Esophagus squamous epithelium (tissue), 5 donors: ENCODE measurements at places on chromosomes 12 and 14.

DNA sequence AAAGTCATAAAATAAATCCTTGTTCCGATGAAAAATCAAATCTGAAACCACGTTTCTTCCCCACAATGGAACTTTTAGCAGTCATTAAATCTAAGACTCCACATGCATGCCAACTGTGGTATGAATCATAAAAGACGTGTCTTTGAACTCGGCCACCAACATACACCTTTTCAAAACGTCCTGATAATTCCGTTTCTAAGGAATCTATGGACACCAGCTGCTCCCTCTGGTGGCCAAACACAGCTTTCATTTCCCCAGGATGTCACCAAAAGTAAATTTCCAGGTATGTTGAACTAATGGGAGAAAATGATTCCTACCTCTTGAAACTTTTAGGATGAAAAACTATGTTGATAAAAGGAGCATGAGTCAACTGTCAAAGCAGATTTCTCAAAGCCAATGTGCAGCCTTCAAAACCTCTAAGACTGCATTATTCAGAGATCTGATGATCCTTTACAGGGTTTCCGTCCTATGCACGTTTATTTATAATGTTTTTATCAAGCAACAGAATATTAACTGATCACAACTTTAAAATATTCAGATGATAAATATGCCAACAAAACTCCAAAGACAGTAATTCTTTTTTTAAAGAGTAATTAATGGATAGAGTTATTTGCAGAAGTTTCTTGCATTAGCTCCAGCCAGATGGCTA is 96.2 kb downstream of the CIT start:
- no peaks in the 10 kb centered on the region for H3K36me3 ChIP-seq
- H3K4me3 ChIP-seq, result no peak overlapping the region
- H3K4me1 ChIP-seq, result no peaks in the 10 kb centered on the region

- no peak overlapping the region for H3K27ac ChIP-seq
- H3K36me3 ChIP-seq, result no peaks in the 10 kb centered on the region
- no peaks in the 10 kb centered on the region for H3K4me1 ChIP-seq
- no peaks in the 10 kb centered on the region for H3K27me3 ChIP-seq
- no peak for DNase-seq
Measured at GRCh38 chr12:119940897-119941296, 48.1 kb upstream of the BICDL1 start.

DNA sequence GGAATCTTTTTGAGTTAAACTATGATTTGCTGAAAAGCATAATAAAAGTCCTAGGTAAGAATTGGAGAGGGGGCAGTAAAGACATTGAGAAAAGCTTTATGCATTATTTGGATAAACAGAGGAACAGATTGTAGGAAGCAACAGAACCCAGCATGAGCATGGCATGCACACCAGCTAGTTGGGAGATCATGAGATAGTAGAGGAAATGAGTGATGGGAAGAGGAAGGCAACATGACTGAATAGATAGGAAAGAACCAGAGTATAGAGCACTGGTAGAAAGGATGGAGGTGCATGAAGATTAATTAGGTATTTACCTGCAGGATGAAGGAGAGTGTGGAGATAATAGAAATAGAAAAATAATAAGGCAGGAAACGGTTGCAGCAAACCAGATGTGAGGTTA is 248.5 kb upstream of the LMO3 start:
- H3K27ac ChIP-seq, result no peak overlapping the region
- no peak for DNase-seq
- no peak overlapping the region for H3K4me3 ChIP-seq
- no peaks in the 10 kb centered on the region for H3K27me3 ChIP-seq

DNA sequence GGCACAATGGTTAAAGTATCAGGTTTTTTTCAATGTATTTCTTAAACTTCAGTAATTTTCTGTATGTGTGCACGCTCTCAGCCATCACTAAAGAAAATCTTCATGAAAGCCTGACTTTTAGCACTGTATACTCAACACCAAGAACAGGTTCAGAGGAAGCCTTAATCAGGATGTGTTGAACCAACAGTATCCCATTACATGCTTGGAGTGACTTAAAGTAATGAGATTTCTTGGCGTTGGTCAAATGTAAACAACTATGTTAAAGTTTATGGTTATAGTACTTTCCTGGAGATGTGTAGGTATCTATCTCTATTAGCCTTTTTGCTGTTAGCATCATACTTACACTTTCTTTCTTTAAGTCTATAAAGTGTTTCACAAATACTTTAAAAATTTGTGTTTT is 335.0 kb downstream of the CCER1 start:
- no peak for DNase-seq
- H3K4me1 ChIP-seq, result peaks cover 9% of the 10 kb centered on the region
- H3K27ac ChIP-seq, result no peak overlapping the region
- H3K27me3 ChIP-seq, result no peaks in the 10 kb centered on the region
- no peaks in the 10 kb centered on the region for H3K36me3 ChIP-seq

DNA sequence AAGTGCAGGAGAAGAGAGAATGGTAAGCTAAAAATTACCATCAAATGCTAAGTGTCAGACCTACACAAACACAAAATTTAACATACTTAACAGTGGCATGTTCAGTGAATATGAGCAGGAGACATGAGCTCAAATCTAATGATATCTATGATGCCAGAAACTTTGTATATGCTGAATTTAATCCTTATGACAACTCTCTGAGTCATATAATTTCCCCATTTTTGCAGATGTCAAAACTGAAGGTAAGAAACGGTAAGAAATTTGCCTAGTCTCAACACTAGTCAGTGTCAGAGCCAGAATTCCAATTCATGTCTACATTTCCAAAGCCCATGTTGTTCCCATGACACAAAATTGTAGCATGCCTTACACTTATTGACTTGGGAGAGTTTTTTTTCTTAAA is 375.8 kb downstream of the APAF1 start:
- no peak overlapping the region for H3K4me3 ChIP-seq
- H3K27ac ChIP-seq, result no peak overlapping the region
- no peaks in the 10 kb centered on the region for H3K4me1 ChIP-seq

DNA sequence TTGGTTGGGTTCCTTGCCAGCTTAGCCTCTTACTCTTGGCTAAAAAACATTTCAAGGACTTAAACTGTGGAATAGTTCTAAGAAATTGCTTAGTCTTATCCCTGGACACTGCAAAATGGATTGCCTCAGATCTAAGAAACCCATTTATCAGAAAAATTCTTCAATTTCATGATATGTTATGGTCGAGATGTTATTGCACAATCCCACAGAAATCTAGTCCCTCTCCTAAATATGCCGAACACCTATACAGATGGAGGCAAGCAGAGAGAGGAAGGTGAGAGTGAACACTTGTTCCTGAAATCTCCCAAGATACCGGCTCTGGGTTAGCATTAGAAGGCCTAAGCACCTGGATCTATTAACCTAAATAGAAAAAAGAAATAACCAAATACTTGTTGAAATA is 267.2 kb downstream of the PAWR start:
- DNase-seq, result no peak
- no peak overlapping the region for H3K4me3 ChIP-seq
- no peaks in the 10 kb centered on the region for H3K27me3 ChIP-seq
- peaks cover 77% of the 10 kb centered on the region for H3K4me1 ChIP-seq

GRCh38 chr14:24289649-24290280 is 9.8 kb downstream of the DHRS1 start:
- DNase-seq, result no peak
- peaks cover 28% of the 10 kb centered on the region for H3K4me1 ChIP-seq
- no peaks in the 10 kb centered on the region for H3K27me3 ChIP-seq
- no peak overlapping the region for H3K27ac ChIP-seq

DNA sequence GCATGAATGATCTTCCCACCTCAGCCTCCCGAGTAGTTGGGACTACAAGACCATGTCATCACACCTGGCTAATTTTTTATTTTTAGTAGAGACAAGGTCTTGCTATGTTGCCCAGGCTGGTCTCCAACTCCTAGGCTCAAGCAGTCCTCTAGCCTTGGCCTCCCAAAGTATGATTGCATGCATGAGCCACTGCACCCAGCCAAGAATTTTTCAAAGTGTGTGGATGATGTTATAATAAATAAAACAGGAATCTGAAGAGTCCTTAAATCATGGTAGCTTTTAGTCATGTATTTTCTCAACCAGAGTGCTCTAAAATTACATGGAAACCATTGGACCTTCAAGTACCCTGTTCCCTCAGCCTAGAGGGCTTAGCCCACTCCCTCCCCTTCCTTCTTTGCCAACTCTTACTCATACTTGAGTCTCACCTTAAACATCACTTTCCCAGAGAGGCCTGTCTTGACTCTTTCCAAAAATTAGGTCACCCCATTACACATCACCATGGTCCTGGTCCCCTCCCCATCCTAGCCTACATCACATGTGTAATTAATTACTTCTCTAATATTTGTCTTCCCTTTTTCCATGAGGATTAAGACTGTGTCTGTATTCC is 52.2 kb upstream of the BICDL1 start:
- H3K36me3 ChIP-seq, result no peaks in the 10 kb centered on the region
- no peak for DNase-seq
- H3K4me3 ChIP-seq, result no peak overlapping the region
- H3K27me3 ChIP-seq, result no peaks in the 10 kb centered on the region

DNA sequence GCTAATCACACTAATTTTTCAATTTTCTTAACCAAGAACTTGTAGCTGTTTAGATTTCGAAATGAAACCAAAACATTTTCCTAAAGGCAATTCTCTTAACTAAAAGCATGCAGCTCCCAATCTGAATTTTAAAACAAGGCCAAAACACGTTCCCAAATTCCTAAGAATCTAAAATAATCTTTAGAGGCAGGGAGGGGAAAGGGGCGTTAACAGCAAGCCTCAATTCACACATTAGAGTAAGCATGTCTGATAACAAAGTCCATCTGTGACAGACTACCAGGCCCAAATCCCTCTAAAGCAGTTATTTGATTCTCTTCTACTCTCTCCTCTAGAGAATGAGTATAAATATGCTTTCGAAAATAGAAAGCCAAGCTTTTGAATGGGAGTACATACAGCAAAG is 754 bp downstream of the ATG14 start:
- peak overlapping the region; percentile 98 for H3K4me3 ChIP-seq
- no peak for DNase-seq
- H3K36me3 ChIP-seq, result no peaks in the 10 kb centered on the region
- H3K27ac ChIP-seq, result peak overlapping the region; percentile 91
- H3K4me1 ChIP-seq, result no peaks in the 10 kb centered on the region
- no peaks in the 10 kb centered on the region for H3K27me3 ChIP-seq

DNA sequence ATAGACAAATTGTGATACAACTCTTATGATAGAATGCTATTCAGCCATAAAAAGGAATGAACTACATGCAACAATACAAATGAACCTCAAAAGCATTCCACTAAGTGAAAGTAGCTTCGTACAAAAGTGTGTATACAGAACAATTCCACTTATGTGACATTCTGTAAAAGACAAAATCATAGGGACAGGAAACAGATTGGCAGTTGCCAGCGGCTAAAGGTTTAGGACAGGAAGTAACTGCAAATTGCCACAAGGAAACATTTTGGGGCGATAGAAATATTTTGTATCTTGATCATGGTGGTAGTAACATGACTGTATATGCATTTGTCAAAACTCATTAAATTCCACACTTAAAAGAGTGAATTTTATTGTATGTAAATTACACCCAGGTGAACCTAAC is 113.4 kb downstream of the CAPZA3 start:
- no peak for DNase-seq
- H3K4me3 ChIP-seq, result no peak overlapping the region
- no peak overlapping the region for H3K27ac ChIP-seq
- peaks cover 3% of the 10 kb centered on the region for H3K4me1 ChIP-seq

DNA sequence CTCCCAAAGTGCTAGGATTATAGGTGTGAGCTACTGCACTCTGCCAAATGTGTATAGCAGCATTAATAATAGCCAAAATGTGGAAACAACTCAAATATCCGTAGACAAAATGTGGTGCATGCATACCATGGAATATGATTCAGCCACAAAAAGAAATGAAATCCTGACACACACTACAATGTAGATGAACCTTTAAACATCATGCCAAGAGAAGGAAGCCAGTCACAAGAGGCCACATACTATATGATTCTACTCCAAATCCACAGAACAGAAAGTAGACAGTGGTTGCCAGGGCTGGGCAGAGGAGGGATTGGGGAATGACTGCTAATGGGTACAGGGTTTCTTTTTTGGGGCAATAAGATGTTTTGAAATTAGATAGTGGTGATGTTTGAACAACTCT is 7.7 kb upstream of the TMED2 start:
- H3K27ac ChIP-seq, result no peak overlapping the region
- no peak overlapping the region for H3K4me3 ChIP-seq
- no peaks in the 10 kb centered on the region for H3K4me1 ChIP-seq
- no peaks in the 10 kb centered on the region for H3K27me3 ChIP-seq
- no peak for DNase-seq

DNA sequence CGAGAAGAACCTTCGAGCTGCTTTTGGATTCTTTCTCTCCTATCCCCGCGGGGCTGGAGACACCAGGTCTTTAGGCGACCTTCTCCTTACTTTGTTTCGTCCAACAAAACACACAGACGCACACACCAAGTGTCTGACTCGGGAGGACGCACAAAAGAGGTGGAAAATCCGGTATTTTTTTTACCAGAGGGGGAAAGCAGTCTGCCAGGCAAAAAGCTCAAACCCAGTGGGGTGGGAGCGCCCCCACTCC is 2.1 kb downstream of the SIX4 start:
- no peak overlapping the region for H3K27ac ChIP-seq
- H3K4me3 ChIP-seq, result peak overlapping the region; percentile 64
- no peaks in the 10 kb centered on the region for H3K36me3 ChIP-seq
- peaks cover 3% of the 10 kb centered on the region for H3K4me1 ChIP-seq

GRCh38 chr12:1836854-1837421 is 16.6 kb downstream of the LRTM2 start:
- H3K36me3 ChIP-seq, result no peaks in the 10 kb centered on the region
- H3K27ac ChIP-seq, result no peak overlapping the region
- DNase-seq, result no peak
- no peaks in the 10 kb centered on the region for H3K4me1 ChIP-seq

- no peaks in the 10 kb centered on the region for H3K36me3 ChIP-seq
- no peak overlapping the region for H3K4me3 ChIP-seq
- H3K27me3 ChIP-seq, result no peaks in the 10 kb centered on the region
- no peak for DNase-seq
- peak overlapping the region; percentile 69 for H3K27ac ChIP-seq
- H3K4me1 ChIP-seq, result no peaks in the 10 kb centered on the region
Measured at GRCh38 chr14:20489093-20489994, 16.0 kb upstream of the RNASE10 start.

DNA sequence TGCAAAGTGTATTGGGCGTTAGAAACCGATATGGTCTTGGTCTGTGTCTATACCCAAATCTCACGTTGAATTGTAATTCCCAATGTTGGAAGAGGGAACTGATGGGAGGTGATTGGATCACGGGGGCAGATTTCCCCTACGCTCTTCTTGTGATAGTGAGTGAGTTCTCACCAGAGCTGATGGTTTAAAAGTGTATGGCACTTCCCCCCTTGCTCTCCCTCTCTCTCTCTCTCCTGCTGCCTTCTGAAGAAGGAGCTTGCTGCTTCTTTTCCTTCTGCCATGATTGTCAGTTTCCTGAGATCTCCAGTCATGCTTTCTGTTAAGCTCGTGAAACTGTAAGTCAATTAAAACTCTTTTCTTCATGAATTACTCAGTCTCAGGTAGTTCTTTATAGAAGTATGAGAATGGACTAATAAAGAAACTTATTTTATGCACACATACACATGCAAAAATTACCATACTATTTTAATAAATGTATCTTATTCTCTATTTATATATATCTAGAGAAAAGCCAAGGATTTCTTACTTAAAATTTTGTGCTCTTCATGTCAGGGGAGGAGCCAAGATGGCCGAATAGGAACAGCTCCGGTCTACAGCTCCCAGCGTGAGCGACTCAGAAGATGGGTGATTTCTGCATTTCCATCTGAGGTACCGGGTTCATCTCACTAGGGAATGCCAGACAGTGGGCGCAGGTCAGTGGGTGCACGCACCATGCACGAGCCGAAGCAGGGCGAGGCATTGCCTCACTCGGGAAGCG is 1891.0 kb upstream of the FLRT2 start:
- no peak overlapping the region for H3K27ac ChIP-seq
- no peaks in the 10 kb centered on the region for H3K36me3 ChIP-seq
- H3K4me3 ChIP-seq, result no peak overlapping the region
- H3K4me1 ChIP-seq, result no peaks in the 10 kb centered on the region
- H3K27me3 ChIP-seq, result no peaks in the 10 kb centered on the region

GRCh38 chr12:127060310-127060847 is 1206.6 kb upstream of the TMEM132C start:
- H3K27me3 ChIP-seq, result no peaks in the 10 kb centered on the region
- H3K4me1 ChIP-seq, result no peaks in the 10 kb centered on the region
